Stimulated activated naive CD8-positive, alpha-beta T cell treated with anti-CD3 and anti-CD28 coated beads, Interleukin-15, amount 100 ng/mL, for 72 hours (primary cell): ENCODE measurements at places on chromosomes 5 and 9.

GRCh38 chr5:34039398-34040157 lies 3.4 kb downstream of the C1QTNF3 start:
- DNase-seq = no peak

GRCh38 chr5:42912184-42912798 lies 100.6 kb upstream of the SELENOP start:
- peak; percentile 51 for DNase-seq

- peak; percentile 5 for DNase-seq
These were observed 29.7 kb downstream of the TEX10 start for GRCh38 chr9:100322954-100323536.

- no peak for DNase-seq
These were observed 169.2 kb upstream of the GAS1 start for GRCh38 chr9:87116492-87116891.

- no peak for DNase-seq
These were observed 108.5 kb downstream of the GAS1 start for GRCh38 chr9:86838519-86839497.

- no peak for DNase-seq
These were observed 34.7 kb upstream of the IDNK start for GRCh38 chr9:83588256-83588655.

DNA sequence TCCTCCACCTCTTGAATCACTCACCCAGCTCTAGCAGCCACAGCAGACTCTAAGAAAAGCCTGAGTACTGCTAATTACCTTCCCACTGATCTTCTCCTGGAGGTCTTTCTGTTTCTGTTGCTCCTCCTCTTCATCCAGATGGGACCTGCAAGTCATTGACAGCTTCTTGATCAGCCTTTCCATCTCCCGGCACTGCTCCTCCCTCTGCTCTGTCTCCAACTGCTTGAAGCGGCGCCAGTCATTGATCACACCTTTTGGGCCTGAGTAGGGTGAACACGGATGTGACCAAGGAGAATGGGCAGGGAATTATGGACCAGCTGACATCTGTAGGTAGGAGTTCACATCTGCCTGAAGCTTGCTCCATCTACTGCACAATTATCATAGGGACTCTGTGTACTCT lies 5.5 kb downstream of the PDCL start:
- no peak for DNase-seq
